ENCODE measurements at places on chromosomes 16 and 17. TPM values are rescaled to one million over a fixed set of nuclear protein-coding genes. Genes with fewer than 3 reads are reported as not detected.

GAS7 gene
- total RNA-seq, result 8.6 TPM

TSPAN10 gene
- total RNA-seq, result 2.3 TPM

CORO6 gene
- total RNA-seq, result 7.4 TPM

THAP11 gene
- 24.8 TPM for total RNA-seq

CRYM gene
- 0.32 TPM for total RNA-seq

CDH5 gene
- total RNA-seq, result not detected

KRTAP9-8 gene
- not detected for total RNA-seq

PNMT gene
- total RNA-seq, result not detected

SMIM5 gene
- total RNA-seq, result under 0.01 TPM

NEUROD2 gene
- total RNA-seq, result not detected

GGT6 gene
- not detected for total RNA-seq

LRRC59 gene
- 191 TPM for total RNA-seq

SLC46A1 gene
- total RNA-seq, result 8.4 TPM

NOG gene
- total RNA-seq, result 0.64 TPM

- DNase-seq, result no peak
Measured at GRCh38 chr17:47209499-47209898, 351 bp downstream of the MYL4 start.

- peak; percentile 86 for DNase-seq
Measured at GRCh38 chr16:86669937-86670749, 91.8 kb downstream of the FOXL1 start.

DNA sequence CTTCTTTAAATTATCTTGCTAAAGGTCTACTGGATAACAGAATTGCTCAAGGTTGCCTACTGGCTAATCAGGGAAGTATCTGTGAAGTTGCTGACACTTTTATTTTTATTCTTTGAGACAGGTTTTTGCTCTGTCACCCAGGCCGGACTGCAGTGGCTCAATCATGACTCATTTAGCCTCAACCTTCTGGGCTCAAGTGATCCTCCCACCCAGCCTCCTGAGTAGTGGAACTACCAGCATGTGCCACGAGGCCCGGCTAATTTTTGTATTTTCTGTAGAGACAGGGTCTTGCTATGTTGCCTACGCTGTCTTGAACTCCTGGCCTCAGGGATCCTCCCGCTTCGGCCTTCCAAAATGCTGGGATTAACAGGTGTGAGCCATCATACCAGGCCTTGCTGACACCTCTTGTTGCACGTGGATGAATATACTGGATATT lies 43.1 kb downstream of the GLG1 start:
- DNase-seq, result peak; percentile 71

GRCh38 chr17:1304962-1305563 lies 25.6 kb downstream of the TRARG1 start:
- no peak for DNase-seq

DNA sequence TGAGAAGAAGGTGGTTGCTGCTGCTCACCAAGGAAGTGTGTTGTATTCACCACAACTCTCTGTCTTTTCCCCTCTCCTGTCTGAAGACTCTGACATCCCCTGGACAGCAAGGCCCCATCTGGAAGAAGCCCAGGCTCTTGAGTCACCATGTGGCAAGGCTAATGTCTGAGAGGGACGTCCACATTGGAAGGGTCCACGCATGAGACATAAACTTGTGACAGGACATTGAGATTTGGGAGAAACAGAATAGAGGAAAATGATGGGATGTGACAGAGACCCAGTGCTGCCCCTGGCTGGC lies 176.5 kb downstream of the IRF8 start:
- no peak for DNase-seq

DNA sequence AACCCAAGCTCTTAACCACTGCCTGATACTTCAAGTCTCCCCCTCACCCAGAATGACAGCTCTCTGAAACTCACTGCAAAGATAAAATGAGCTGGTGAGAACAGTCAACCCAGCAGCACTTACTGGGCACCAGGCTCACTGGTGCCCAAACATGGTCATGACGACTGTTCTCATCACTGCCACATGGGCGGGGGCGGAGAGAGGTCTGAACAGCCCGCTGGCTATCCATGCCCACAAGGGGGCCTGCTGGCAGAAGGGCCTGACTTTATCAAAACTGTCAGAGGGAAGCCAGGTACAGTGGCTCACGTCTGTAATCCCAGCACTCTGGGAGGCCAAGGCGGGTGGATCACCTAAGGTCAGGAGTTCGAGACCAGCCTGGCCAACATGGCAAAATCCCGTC lies 4.0 kb downstream of the MYBBP1A start:
- DNase-seq, result no peak

- no peak for DNase-seq
Measured at GRCh38 chr16:57867000-57867561, 64.8 kb upstream of the KIFC3 start.

- no peak for DNase-seq
Measured at GRCh38 chr17:38538906-38539305, 66.8 kb downstream of the SRCIN1 start.

GRCh38 chr17:10604521-10604920 lies 52.6 kb downstream of the MYH3 start:
- no peak for DNase-seq

All from fibroblast of villous mesenchyme (primary cell).